ENCODE measurements at places on chromosomes 1 and 21.

DNA sequence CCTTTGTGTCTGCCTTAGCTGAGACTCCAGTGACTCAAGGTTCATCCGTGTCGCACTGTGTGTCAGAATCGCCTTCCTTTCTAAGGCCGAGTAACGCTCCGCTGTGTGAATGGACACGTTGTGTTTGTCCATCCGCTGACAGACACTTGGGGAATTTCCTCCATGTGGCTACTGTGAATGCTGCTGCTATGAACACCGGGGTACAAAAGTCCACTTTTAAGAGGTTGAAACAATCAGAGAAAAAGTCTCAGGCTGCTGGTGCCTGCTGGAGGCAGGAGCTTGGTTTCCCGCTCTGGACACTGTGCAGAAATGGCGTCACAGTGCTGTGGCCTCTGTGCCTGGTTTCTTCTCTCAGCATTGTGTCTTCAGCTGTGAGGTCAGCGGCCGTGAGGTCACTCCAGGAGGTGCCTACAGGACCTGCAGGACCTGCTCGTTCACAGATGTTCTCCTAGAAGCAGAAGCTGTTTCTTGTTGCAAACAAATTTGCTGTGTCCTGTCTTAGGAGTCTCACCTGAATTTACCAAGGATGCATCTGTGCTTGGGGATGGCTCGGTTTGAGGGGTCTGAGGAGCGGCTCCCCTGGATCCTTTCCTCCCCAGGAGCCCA is 34.2 kb downstream of the KRTAP10-1 start:
- no peak for DNase-seq

DNA sequence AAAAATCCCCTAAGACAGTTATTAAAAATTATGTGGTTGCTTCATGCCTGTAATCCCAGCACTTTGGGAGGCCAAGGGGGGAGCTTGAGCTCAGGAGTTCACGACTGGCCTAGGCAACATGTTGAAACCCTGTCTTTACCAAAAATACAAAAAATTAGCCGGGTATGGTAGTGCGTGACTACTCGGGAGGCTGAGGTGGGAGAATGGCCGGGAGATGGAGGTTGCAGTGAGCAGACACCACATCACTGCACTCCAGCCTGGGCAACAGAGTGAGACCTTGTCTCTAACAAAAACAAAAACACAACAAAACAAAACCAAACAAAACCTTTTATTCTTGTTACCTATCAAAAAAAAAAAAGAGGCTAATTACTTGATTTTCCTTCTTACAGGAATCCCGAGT is 2.1 kb downstream of the ELK4 start:
- no peak for DNase-seq

- no peak for DNase-seq
Observed at GRCh38 chr1:73144311-73144710, 862.0 kb upstream of the NEGR1 start.

GRCh38 chr1:218317061-218317460 is 28.1 kb upstream of the TGFB2 start:
- no peak for DNase-seq

DNA sequence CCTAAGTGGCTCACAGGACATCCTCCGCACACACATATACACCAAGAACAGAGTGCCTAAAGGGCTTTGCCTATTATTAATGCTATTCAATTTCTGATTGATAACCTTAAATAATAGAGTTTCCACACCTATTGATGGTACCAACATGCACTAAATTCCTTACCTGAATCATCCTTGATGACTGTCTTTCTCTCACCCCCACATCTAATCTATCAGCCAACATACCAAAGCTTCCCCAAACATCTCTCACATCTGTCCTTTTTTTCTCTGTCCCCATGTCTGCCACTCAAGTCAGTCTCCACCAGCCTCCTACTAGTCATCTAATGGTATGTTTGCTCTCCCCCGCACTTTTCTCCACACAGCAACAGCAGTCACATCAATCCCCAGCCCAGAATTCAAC is 174.4 kb downstream of the DSCAM start:
- DNase-seq = no peak

GRCh38 chr1:64743954-64744491 is 852 bp upstream of the RAVER2 start:
- no peak for DNase-seq

DNA sequence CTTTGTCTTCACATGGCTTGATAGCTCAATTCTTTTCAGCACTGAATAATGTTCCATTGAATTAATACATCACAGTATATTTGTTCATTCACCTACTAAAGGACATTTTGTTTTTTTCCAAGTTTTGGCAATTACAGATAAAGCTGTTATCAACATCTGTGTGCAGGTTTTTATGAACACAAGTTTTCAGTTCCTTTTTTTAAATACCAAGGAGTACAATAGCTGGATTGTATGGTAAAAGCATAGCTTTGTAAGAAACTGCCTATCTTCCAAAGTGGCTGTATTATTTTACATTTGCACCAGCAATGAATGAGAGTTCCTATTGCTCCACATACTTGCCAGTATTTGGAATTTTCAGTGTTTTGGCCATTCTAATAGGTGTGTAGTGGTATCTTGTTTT is 4.8 kb upstream of the MCOLN2 start:
- DNase-seq = no peak

DNA sequence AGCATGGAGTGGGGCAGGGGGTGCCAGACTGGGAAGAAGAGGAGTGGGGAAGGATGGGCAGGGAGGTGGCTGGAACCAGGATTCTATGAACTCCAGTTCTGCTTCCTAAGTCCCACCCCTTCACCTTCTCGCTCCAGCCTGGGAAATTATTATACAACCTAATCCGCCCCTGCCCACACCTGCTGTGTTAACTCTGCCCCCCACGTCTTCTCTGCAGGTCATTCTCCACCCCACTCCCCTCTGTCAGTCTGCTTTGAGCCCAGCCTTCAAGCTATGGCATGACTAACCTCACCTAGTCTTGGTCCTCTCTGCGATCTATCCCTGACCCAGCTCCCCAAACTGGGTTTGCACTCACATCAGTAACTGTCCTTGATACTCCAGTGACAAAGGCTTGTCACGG is 46.0 kb upstream of the GOLT1A start:
- no peak for DNase-seq

DNA sequence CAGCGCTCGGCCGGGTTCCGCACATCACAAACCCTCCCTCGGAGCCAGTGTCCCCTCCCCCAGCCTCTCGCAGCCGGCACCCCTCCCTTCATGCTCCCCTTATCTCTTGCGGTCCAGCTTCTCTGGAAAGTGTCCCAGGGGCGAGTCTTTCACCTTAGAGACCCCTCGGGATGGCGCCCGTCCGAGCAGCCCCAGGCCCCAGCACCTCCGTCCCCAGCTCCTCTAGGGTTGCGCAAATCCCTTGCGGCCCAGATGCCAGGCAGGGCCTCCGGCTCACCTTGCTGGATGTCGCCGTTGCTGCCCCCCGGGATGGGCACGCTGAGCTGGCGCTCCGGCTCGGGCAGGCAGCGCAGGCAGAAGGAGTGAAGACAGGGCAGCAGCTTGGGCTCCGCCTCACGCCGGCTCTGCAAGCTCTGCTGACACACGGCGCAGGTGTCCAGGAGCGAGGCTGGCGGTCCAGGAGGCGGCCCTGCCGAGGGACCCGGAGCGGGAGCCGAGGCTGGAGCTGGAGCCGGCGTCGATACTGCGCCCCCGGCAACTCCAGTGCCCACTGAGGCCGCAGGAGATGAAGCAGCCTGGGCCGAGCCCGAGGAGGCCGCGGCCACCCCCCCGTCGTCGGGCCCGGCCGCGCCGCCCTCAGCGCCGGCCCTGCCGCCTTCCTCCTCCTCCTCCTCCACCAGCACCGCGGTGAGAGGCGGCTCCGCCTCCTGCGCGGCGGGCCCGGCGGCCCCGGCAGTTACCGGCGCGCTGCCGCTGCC is 550 bp downstream of the TRIM33 start:
- peak; percentile 69 for DNase-seq

DNA sequence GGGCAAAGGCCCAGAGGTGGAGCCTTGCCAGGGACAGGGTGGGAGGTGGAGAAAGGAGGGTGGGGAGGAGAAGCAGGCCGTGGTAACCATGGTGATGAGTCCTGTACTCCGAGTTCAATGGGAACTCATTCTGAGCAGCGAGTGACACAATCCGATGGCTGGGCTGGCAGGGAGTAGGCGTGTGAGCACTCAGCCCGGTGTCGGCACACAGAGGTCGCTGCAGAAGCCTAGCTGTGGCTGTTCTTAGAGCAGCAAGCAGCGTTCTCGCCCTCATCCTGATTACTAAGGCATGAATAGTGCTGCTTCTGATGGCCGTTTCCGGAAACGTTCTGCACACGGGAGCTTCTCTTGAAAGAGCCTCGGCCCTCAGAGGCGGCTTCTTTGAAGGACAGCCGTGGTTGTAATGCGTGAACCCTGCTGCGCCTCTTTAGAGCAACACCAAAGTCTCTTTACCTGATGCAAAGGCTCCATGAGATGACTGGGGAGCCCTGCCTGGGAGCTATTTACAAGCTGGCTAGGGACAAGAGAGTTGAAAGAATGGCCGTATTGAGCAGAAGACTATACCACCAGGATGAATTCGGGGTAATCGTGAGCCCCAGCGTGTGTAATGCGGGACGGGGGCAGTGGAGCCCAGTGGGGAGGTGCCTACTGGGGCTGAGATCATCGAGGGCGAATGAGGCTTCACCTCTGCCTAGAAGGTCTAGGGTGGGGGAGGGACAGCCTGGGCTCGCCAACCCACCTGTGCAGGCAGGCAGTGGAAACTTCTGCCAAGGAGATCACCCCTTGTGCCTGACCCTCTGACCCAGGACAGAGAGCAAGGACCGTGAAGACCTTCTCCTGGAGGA is 72.8 kb upstream of the PAX7 start:
- DNase-seq = peak; percentile 54

GRCh38 chr1:209652121-209652735 is at the start of gene LAMB3:
LAMB3 (minus strand) TSS chr1:209652425; CDS start chr1:209650944, 1,481 bp downstream.
- no peak for DNase-seq

DNA sequence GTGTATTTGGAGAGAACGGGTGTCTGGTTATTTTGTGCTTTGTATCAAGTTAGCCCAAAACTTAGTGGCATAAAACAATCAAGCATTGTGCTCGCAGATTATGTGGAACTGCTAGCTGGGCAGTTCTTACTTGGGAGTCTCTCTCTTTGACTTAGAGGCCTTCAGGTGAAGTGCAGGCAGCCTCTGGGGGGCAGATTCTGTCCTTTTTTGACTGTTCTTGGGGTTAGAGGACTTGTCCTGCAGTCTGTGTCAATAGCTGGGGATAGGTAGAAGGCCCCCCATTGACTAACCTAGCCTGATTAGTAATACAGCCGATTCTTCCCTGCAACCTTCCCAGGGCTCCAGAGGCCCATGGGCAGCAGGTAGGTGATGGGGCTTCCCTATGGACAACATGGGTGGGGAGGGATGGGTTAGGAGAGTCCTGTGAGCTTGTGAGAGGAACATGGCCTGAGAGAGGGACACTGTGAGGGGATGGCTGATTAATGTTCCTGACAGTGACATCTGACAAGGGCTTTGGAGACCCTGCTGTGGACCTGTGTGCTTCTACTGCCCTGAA is 37.2 kb upstream of the ACOT11 start:
- no peak for DNase-seq

GRCh38 chr1:1020000-1020404 is at the start of gene AGRN:
AGRN (plus strand) TSS chr1:1020120; CDS start chr1:1020173, 53 bp downstream.
- DNase-seq = peak; percentile 66

- no peak for DNase-seq
Observed at GRCh38 chr21:28908351-28908750, 84.3 kb downstream of the LTN1 start.

DNA sequence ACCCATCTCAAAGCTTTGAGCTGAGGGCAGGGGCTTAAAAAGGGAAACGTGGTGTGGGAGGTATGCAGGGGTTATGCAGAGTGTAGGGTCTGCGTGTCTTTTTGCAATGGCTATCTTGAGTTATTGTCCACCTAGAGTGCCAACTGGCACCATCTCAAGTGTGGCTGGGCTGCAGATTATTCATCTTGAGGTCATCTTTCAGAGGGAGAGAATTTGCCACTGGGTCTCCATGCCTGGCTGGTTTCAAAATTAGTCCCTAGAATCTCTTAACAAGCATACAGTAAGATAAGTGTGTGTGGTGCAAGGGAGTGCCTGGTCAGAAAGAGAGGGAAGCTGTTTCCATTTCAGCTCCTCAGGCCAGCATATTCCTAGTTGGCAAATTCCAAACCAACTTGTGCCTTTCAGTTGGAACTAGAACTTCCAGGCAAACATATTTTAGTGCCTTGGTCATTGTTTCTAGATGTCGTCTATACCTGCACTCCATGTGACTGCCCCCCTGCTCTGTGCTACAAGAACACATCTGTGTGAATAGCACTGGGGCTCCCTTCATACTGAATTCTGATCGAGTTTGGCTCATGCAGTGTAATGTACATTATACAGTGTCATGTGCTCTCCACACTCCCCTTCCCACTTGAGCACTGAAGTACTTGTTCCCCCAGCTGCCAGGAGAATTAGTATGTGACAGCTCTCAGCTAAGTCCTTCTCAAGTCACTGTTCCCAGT is 5.0 kb upstream of the OR2T8 start:
- DNase-seq = no peak

DNA sequence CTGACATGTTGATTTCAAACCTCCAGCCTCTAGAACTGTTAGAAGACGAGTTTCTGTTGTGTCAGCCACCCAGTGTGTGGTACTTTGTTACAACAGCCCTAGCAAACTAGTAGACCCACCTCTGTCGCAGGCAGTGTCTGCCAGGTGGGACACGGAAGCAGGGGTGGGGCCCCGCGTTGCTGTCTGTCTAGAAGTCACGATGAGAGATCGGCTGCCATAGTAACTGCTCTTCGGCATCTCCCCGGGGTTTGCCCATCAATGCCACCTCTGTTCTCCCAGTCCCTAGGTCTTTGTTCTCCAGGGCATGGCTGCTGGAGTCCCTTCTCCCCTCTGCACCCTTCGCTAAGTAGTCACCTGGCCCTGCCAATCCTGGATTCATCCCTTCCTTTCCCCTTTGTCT is 15.2 kb upstream of the CLSTN1 start:
- DNase-seq = no peak

DNA sequence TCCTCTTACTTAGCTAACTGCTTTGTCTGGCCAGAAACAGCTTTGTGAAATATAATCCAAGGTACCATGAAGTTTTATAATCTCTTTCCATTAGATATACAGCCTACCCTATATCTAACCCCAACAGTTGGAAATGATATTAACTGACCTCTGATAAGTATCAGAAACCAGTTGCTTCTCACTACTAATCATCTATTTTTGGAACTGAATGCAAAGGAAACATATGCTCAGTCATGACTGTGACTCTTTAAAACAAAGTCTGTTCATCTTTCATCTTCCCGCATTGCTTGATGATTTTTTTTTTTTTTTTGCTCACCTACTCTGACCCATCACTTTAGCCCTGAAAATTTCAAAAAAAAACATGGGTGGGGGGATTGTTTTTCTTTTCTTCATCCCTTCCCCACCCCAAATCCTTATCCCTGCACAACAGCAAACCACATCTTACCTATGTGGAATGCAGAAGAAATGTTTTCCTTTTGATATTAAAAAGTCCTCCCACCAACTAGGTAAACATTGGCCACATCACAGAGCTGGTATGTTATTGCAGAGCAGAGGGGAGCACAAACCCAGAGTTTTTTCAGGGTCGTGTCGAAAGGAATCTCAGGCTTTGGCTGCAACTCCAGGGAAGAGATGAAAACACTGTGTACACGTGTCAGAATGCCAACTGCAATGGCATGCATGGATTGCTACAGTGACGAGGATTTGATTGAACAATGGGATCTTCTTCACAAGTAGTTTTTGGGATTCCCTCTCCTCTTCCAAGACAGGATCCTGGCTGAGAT is 137.3 kb downstream of the SLC30A10 start:
- DNase-seq = no peak

Data from activated T-cell treated with anti-CD3 and anti-CD28 coated beads, Interleukin-2, amount 50 U/mL, for 48 hours (primary cell).